ENCODE measurements at places on chromosomes 16 and 17.
A peak's percentile ranks its signal among the peaks of the same experiment; 100 is the strongest.

DNA sequence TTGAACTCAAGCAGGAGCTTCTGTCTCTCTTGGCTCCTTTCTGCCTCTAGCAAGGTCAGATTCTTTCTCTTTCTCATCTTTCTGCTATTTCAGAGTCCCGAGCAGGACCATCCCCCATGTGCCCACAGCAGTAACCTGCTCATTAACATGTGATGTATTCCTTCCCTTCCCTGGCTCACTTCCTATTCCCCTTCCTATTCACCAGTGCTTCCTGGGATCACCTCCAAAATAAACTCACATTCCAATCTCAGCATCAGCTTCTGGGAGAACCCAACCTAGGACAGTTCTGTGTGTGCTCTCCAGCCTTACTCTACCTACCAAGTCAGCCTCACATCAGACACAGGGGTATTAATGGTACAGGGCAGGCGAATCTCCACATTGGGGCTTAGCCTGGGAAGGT lies 546.4 kb upstream of the SALL1 start:
- DNase-seq: no peak

DNA sequence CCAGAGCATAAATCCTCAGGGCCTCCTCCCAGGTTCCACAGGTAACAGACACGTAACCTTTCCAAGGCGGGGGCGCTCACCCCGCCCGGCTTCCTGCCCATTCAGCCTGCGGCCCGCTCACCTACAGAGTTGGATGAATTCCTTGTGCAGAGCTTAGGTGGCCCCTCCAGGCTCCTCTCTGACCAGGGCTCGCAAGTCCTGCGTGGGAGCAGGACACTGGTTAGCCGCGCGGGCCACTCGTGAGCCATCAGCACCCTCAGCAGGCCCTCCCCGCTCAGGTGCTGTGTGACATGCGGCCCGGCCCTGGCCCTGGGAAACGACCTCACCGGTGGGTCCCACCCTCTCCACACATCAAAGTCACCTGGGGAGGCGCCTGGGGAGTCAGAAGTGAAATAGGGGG lies 528 bp downstream of the TERB1 start:
- no peak for DNase-seq

- DNase-seq: peak; percentile 80
Measured at GRCh38 chr17:36148559-36149295, 27.7 kb downstream of the TBC1D3B start.

- DNase-seq: no peak
Measured at GRCh38 chr16:81510016-81510415, 65.4 kb downstream of the CMIP start.

- DNase-seq: no peak
Measured at GRCh38 chr17:6075050-6075449, 4.9 kb downstream of the WSCD1 start.

GRCh38 chr17:69879576-69879975 lies 195.4 kb upstream of the KCNJ16 start:
- DNase-seq: no peak

GRCh38 chr17:34527908-34528470 lies 51.4 kb upstream of the TMEM132E start:
- peak; percentile 63 for DNase-seq

DNA sequence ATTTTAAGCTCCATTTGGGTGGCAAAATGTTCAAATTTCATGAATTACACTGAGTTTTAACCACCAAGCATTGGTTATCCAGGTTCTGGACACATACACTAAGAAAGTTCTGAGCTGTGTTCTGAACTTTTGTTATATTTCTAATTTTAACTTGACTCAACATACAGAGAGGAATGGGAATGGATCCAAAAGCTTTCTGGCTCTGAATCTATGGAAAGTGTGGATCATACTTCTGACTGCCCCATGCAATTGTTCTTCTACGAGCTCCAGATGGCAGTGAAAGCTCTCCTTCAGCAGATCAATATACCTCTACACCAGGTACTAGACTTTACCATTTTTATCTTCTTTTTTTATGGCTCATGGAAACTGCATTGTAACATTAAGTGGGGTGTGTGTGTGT lies 113.0 kb upstream of the NOG start:
- DNase-seq: no peak

DNA sequence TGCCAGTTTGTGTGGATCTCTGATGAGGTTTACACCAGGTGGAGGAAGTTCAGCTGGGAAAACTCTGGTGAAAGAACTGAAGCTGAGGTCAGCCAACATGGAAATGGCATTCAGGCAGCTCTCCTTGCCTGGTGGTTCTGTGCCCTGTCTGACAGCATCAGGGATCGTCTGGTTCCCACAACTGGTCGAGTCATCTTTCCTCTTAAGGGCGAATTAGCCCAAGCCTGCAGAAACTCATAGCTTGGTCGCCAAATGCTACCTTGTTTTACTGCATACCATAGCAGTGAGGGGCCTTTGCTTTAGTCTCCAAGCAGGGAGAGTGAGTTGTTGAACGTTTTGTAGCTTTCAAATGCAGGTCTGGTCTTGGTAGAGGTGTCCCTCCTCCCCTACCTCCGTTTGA lies 7.2 kb downstream of the PLCG2 start:
- DNase-seq: no peak

GRCh38 chr16:22372882-22373661 lies 1.3 kb downstream of the CDR2 start:
- DNase-seq: peak; percentile 25

DNA sequence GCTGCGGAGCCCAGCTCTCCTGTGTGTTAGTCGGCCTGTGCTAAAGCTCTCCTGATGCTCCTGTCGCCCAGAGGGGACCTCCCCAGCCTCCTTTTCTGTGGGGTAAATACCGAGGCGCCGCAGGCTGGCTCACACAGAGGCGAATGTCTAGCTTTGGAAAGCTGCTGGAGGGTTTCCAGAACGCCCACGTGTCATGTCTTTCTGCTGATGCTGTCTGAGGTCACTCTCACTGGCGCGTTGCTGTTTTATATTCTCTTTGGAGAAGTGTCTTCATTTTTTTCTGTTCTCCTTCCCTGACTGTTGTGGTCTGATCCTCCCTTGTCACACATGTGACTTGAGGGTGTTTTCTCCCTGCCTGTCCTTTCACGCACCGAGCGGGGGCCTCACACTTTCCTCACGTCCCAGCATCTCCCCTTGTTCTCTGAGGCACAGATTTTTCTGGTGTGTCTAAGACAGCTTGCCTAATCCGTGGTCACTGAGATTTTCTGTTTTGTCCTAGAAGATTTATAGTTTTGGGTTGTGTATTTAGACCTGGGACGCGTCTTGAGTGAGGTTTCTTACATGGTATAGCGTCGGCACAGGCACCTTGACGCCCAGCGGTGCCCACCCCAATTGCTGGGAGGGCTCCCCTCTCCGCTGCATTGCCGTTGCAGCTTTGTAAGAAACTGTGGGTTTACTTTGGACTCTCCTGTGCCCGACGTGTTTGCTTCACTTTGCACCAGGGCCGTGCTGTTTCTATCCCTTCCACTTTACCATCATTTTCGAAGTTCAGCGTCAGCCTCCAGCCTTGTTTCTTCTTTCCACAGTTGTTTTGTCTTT lies 92.1 kb upstream of the ZNF750 start:
- DNase-seq: no peak

- no peak for DNase-seq
Measured at GRCh38 chr16:55500530-55501011, 8.3 kb upstream of the LPCAT2 start.

DNA sequence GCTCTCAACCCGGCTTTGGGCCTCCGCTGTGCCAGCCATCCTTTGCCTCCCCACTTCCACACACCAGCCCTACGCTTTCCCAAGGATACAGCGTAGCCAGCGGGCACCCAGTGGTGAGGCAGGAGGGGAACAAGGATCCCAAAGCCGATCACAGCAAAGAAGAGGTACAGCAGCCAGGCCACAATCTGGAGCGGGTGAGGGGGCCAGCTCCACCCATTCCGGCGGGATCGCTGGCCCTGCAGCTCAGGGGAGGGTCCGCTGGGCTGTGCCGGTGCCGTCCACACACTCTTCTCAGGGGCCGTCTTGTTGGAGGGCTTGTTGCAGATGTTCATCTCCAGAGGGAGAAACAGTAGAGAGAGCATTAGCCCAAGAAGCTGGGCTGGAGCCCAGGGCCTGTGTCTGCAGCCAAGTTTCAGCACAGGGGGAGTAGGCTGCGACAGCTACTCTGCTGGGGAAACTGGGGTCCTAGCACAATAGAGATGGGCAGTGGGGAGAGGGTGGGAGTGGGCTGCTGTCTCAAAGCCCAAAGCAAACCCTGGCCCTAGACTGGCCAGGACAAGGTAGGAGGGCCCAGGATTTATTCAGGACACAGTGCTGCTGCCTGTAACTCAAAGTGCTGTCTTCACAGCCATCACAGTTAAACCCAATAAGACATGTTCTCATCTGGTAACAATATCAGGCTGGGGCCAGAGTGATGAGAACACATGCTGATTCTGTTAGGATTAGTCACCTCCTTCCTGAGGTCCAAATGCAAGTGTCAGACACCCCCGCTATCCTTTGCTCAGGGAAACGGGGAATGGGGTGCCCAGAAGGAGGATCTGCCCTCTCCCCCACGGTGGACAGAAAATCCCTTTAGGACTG lies 9.9 kb downstream of the ZDHHC1 start:
- DNase-seq: no peak

- DNase-seq: peak; percentile 98
Measured at GRCh38 chr16:81314603-81315270, at the start of gene GAN. Gene GAN (plus strand): TSS chr16:81314962. CDS start chr16:81315114, 152 bp downstream.

DNA sequence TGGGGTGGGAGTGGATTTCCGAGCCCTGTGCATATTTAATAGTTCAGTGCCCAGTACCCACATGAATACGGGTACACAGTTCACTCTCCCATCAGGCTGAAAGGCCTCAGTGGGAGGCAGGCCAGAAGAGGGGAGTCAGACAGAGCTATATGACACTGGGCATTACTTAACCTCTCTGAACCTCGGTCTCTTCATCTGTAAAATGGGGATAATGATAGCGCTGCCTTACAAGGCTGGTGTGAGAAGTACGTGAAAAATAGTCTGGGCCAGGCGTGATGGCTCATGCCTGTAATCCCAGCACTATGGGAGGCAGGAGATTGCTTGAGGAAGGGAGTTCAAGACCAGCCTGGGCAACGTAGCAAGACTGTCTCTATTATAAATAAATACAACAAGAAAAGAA lies 3.6 kb downstream of the GPRC5B start:
- no peak for DNase-seq

- DNase-seq: no peak
Measured at GRCh38 chr17:33942414-33942813, 312.7 kb upstream of the CCL2 start.

- DNase-seq: no peak
Measured at GRCh38 chr17:79912552-79913330, 73.5 kb upstream of the CBX4 start.

DNA sequence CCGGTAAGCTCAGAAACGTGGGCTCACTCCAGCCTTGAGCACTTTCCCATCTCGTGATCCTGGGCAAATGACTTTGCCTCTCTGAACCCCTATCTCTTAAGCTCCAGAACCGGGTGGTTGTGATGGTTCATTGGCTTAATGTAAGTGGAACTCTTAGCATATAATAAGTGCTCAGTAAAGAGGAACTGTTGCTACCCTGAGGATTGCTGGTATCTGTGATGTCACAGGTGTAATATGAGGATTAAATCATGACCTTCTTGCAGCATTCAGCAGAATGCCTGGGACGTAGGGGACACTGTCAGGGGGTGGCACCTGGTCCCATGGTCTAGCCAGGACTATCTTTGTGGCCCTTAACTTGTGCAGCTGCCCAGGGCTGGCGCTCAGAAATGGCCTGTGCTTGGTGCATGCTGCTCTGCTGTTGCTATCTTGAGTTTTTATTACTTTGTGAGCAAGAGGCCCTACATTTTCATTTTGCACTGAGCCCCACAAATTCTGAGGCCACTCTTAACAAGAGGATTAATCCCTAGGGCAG lies 68.8 kb downstream of the SREBF1 start:
- DNase-seq: no peak

DNA sequence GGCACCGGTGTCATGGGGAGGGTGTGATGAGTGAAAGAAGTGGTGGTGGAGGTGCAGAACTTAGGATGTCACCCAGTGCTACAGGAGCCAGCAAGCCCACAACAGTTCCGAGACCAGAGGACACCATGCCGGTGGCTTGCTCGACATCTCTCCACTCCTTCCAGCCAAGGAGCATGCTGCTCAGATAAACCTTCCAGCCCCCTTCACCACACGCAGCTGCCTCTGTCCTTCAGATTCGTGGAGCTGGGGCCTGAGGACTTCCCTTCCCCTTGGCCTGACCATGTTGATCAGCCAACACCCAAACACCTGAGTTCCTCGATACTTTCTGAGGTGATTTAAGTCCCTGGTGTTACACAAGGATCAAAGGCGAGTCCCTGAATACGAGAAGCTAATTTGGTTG lies 188.8 kb upstream of the FOXF1 start:
- no peak for DNase-seq

DNA sequence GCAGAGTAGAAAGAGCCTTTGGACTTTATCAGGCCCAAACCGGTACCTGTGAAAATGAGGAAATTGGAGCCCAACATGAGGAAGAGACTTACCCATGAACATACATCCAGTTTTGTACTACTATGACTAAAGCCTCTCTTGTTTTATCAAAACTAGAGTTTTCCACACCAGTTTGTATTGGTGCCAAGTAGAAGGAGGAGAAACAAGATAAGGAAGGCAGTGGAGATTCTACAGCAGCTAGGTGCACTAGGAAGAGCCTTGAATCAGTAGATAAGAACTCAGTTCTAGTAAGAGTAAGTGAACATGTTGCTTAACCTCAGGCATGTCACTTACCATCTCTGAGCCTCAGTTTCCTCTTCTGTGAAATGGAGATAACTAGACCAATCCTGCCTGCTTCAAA lies 13.7 kb upstream of the TMEM132E start:
- no peak for DNase-seq

DNA sequence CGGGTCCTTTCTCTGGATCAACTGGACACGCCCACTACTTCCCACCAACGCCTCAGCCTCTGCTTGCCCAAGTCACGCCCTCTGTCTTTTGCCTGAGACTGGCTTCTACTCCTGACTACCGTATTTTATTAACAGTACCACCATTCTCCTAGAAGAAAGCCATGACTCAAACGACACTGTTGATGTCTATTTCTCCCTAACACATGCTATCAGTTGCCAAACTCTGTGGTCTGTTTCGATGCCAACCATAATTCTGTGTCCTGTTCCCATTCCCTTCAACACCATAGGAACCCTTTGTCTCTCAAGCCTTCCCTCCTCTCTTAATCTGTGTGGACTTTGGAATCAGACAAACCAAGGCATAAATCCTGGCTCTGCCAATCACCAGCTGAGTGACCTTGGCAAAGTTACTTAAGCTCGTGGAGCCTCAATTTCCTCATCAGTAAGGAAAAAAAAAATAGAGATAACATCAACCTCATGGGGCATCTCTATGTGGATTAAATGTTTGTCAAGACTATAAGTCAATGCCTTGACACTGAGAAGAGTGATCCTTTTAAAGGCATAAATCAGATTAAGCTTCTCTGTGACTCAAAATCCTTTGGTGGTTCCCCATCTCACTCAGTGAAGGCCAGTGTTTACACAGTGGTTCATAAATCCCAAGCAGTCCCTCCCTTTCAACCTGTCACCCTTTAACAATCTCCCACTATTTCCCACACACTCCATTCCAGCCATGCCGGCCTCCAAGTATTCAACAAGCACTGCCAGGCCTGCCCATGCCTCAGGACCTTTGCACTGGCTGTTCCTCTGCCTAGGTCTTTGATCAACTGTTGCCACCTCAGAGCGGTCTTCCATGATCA lies 45.6 kb downstream of the ERN1 start:
- no peak for DNase-seq

- DNase-seq: no peak
Measured at GRCh38 chr17:39114723-39115122, 36.7 kb downstream of the PLXDC1 start.

GRCh38 chr16:85750146-85750826 lies 610 bp downstream of the C16orf74 start:
- peak; percentile 59 for DNase-seq

All from neural progenitor cell (in vitro differentiated cells).